ENCODE measurements at places on chromosomes 1 and 21. TPM values are rescaled to one million over a fixed set of nuclear protein-coding genes. Genes with fewer than 3 reads are reported as not detected.

- ATAC-seq: no peak
Measured at GRCh38 chr1:162381941-162382750, 618 bp downstream of the C1orf226 start.

ANKRD65 gene
- total RNA-seq: 0.73 TPM

ASCL5 gene
- 1.9 TPM for total RNA-seq

- ATAC-seq: peak; percentile 63
Measured at GRCh38 chr1:200316148-200316803, 93.6 kb downstream of the ZNF281 start.

DNA sequence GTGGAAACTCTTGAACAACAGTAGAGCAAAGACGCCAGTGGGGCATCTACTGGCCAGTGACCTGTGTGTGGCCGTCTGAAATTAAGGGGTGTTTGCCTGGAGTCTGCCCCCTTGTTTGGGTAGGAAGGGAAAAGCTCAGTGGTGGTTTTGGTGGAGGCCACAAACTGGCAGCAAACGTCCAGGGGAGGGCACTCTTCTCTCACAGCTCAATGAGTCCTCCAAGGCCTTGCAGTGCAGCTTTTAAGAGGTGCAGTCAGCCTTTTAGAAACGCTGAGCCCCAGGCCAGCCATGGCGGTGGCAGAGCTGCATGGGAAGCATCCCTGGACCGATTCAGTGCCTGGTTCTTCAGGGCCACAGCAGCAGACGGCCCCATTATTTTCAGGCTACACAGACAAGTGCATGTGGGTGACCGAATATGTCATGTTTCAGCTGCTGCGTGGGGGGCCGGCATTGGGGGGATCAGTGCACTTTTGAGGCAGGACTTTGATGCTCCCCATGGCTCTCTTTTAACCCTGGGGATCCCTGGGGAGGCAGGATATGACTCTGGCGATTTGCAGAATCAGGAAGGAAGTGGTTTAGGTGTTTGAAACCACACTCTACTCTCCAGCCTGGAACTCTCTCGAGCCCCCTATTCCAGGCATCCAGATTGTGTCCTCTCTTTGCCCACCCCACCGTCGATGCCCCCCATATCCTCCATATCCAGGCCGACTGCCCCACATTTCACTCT lies 414.0 kb downstream of the PRDM2 start:
- peak; percentile 81 for ATAC-seq

GRCh38 chr1:41666981-41667631 lies 182.6 kb upstream of the EDN2 start:
- ATAC-seq: no peak

BMP8B gene
- 1.3 TPM for total RNA-seq

DNASE2B gene
- total RNA-seq: 0.38 TPM

DNA sequence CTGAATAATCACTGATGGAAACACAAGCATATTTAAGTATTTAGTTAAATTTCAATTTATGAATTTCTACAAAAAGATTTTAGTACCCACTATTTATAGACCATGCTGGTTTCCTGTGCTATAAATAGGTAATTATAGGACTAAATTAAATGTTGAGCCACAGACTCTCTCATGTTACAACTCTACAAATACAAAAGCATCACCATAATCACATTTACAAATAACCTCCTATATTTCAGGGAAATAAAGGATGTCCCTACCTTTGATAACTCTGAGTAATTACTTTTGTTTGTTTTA lies 32.6 kb upstream of the CCDC190 start:
- ATAC-seq: no peak

S100A7 gene
- total RNA-seq: not detected

DNA sequence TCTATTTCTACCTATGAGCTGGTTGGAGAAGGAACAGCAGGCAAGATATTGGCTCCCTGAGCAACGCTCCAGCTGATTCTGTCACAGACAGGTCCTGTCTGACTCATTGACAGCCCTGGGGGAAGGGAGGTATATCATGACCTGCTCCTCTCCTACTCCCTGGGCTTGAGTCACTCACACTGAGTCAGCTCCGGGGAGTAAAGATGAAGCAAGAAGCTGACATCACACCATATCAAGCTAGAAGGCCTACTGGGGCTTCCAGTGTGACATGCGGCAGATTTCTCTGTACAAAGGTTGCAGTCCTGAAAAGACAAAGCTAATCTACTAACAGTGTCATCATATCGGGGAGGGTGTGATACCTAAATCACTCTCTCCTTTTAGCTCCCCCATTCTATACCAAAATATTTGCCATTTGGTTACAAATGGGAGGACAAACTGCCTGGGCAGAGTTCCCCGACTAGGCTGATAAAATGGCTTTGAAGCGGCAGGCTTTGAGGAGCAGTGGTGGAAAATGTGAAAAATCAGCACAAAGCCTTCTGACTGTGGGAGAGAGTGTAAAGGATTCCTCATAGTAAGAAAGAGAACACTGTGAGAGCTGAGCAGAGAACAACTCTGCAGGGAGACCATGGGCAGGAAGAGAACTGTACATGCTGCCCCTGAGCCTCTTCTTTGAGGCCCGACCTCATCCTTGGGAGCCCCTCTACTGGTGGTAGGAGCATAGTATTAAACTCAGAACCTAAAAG lies 15.5 kb downstream of the PI4KB start:
- ATAC-seq: peak; percentile 99

DNA sequence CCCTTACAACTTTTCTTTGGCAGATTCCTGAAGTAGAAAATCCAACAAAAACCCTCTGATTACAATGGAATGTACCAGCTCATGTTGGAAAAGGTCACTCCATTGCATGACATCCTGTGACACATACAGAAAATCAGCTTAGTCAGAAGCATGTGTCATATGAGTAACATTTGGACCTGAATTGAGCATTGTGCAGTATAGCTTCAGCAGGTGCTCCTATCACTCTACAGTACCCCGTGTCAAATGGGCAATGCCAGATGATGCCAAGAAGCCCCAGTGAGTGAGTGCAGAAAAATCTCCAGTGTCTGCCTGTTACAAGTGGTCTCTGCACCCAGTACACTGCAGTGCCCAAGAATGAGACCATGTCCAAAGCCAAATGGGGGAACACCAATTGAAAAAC lies 129.7 kb upstream of the RUNX1 start:
- ATAC-seq: no peak

DNA sequence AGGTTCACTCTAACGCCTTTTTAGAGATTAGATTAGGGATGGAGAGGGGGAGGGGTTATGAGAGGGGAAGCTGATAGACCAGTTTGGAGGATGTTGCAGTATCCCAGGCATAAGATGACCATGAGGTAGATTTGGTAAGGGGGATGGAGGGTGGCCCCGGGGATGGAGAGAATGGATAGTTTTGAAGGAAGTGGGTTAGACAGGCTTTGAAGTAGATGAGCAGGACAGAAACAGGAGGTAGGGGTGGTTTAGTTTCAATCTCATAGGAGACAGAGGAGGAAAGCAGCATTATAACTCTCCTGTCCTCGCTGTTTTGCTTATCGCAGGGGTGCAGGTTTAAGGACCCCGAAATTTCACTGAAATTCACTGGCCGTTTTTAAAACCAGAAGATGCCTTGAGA lies 11.8 kb downstream of the UBIAD1 start:
- no peak for ATAC-seq

DNA sequence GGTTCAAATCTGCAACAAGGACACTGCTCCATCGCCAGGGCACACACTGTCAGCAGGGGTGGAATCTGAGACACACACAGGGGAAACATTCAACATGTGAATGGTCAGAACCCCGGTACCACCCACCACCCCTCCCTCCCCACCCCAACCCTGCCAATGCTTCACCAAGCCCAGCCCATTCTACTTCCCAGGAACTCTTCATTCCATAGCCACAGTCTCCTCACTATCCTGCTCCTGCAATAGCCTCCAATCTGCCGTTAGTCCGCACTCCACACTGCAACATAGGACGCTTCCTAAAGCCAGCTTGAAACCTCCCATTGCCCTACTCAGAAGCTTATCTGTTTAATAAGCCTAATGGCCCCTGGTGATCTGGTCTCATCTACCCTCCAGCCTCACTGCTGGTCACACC lies 7.5 kb upstream of the RAB3B start:
- peak; percentile 14 for ATAC-seq

DNA sequence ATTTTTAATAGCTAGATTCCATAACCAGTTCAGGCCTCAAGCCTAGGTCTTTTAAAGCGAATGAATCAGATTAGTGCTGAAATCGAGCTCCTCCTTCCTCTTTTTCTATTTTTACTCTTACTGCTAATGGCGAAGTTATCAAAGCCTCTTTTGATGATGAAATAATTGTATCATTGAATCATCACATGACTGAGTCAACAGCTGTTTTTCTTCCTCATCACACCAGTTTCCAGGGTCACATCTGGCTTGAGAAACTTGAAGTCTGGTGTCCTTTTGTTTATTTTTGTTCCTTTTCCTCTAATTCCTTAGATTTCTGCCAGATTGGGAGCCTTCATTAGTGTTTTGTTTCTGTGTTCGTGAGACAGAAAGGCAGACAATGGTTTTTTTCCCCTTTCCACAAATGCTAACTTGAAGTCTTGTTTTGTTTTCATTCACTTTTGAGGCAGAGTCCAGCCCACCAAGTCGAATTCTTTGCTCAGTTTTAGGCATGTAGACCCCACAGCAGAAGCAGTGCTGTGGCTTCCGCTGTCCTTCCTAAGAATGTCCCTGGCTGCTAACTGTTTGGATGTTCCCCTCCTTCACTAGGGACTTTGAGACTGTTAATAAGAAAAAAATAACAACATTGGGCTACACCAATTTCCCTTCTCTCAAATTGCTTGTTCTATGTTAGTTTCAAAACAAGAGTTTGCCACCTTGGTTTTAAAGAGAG lies 51.9 kb upstream of the FMOD start:
- ATAC-seq: peak; percentile 10

GPR25 gene
- 0.11 TPM for total RNA-seq

DNA sequence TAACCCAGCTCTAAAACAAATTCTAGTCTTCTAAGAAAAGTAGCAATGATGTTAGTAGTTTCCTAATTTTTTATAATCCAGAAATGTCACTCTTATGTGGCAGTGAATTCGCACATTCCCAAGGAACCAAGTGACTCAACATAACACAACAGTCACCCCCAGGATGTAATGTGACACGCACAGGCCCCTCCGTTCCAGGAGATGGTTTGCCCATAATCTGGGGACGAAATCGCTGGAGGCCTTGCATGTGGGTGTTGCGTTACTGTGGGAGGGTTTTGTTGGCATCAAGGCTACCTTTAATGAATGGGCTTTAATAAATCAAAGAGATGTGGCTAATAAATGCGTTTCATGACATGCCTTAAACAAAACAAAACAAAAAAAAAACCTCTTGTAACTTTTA lies 50.9 kb downstream of the EVA1C start:
- ATAC-seq: no peak

- ATAC-seq: no peak
Measured at GRCh38 chr1:113783254-113784103, 24.2 kb upstream of the PHTF1 start.

- ATAC-seq: no peak
Measured at GRCh38 chr21:41639336-41639735, 127.5 kb downstream of the RIPK4 start.

GRCh38 chr1:235910357-235911299 lies 43.9 kb upstream of the LYST start:
- ATAC-seq: peak; percentile 97

ARTN gene
- total RNA-seq: 0.41 TPM

DNA sequence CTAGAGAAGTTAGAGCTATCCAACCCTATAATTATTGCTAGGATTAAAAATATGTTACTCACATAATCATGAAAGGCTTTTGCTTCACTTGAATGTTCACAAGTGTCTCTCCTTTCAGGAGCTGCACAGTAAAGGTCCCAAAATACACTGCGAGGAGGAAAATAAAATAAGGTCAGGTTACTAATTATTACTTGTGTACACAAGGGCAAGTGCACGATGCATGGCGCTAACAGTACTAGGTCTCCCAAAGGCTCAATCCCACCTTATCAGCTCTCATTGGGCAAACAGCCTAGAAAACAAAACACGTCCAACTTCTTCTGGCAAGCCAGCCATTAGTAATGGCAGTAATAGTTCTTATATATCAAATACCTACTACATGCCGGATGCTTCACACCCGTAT lies 4.4 kb downstream of the SSBP3 start:
- ATAC-seq: no peak

DNA sequence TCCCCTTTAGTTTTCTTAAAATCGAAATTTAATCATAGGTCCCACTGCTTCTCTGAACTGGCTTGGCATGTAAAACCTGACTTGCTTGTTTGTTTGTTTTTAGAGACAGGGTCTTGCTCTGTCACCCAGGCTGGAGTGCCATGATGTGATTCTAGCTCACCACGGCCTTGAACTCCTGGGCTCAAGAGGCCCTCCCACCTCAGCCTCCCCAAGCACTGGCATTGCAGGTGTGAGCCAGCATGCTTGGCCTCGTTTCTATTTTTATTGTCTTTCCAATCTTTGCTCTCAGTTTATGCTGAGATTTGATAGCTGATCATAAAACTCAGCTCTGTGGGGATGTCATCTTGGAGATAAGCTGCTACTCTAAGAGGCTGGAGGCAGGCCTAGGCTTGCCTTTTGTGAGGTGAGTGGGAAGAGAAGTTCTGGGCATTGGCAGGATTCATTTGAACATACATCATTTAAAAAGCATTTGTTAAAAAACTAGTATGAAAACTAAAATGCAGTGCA lies 51.5 kb upstream of the GCLM start:
- ATAC-seq: no peak

PAQR6 gene
- 2.3 TPM for total RNA-seq
